ENCODE measurements at places on chromosomes 5 and 9.

DNA sequence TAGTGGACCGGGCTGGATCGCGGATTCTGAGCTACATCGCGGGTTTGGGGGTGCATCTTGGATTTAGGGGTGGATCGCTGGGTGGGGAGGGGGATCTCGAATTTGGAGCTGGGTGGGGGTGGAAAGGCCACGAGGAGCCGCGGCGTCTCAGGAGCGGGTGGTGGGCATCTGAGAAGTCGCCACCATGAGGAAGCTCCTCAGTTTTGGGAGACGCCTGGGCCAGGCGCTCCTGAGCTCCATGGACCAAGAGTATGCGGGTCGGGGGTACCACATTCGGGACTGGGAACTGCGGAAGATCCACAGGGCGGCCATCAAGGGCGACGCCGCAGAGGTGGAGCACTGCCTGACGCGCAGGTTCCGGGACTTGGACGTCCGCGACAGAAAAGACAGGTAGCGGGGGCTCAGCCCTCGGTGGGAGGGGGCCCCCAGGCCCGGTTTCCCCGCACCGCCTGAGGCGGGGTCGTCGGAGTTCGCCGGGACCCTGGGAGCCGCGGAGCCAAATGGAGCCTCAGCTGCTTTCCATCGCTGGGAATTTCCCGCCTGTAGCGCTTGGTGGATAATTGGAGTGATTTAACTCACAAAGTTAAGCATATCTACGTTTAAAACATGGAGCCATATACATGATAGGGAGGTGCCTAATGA lies 376 bp downstream of the ANKRD18B start:
- DNase-seq: peak; percentile 18

GRCh38 chr5:56080375-56081052 lies 85.8 kb upstream of the IL6ST start:
- DNase-seq: no peak

DNA sequence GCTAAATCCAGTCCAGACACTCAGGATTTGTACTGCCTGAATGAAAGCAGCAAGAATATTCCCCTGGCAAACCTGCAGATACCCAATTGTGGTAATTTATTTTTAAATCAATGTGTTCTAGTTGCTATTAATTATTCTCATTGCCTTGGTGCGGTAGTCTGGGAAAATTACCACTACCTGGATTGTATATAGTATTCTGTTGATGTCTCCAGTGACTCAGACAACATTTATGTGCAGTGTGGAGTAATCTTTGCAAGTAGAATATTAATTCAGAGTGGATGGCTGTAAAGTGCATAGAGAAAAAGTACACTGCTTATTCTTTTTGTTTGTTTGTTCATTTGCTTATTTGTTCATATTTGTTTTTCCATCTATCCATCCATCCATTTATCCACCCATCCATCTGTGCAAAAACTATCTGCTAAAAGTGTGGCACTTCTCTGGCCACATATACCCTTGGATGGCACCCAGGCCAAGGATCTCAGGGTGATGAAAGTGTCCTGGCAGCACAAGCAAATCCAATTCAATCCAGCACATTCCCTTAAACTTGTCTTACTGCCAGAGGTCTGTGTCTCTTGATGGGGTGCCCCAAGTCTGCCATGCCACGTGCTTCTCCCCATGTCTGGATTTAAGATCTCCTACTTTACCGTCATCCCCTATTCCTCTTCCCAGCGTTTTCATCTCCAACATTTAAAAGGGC lies 41.3 kb downstream of the NTRK2 start:
- DNase-seq: no peak

DNA sequence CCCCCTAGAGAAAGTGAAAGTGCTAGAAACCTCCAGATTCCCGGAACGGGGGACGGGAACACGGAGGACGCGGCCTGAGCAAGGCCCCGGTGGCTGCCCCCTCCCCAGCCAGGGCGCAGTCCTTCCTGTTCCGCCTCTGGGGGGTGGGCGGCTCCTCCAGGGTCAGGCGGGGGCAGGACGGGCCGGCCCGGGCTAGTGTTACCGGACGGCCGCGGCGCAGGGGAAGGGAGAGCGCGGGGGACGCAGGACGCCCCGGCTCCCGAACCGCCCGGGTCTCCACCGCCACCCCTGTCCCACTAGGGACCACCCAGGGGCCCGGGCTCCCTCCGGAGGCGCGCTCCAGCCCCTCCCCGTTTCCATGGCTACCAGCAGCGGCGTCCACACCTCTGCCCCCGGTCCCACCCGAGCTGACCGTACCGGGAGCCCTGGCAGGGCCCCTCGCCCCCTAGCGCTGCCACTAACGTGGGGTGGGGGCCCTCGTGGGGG lies 579 bp downstream of the SLC12A7 start:
- peak; percentile 27 for DNase-seq

DNA sequence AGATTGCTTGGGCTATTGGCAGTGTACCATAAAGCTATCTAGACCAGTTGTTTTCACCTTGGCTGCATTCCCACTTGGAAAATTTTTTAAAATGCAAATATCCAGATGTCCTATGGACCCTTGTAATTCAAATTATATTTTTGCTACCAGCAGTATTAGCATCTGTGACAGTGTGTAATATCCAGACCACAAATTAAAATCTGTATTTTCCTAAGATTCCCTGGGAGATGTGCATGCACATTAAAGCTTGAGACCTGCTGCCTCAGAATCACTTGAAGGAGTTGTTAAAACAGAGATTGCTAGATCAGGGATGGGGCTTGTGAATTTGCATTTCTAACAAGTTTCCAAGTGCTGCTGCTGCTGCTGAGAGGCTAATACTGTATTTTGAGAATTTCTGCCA lies 381.2 kb upstream of the PDE4D start:
- DNase-seq: no peak
